ENCODE measurements at places on chromosomes 12 and 14.

DNA sequence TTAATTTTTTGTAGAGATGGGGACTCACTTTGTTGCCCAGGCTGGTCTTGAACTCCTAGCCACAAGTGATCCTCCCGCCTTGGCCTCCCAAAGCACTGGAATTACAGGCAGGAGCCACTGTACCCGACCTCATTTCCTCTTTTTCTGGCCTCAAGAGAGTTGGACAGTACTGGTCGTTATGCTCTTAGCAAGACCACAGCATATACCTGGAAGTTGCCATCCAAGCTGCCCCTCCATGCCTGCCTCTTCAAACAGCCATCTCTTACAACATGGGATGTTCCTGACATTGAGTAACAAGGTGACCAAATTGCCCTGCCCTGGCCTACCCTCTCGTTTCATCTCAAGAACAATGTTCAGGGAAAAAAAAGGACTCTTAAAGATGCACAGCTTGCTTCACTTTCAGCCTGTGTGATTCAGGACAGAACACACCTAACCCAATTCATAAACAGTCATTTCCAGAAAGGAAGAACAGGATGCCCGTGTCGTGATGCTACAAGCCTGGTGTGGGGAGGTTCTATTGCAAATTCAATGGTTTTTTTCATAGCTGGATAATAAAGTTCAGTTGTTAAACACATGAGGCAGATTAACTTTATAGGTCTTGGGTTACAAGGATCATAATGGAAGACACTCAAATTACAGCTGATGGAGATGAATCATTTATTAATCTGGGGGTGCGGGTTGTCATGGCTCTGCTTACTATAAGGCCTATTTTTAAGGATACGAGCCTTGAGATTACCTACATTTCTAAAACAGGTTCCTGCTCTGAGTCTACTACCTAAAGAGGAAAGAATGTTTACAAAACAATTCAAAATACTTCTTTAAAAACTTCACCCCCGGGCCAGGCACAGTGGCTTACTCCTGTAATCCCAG is 11.9 kb downstream of the GLTP start:
- DNase-seq = no peak

DNA sequence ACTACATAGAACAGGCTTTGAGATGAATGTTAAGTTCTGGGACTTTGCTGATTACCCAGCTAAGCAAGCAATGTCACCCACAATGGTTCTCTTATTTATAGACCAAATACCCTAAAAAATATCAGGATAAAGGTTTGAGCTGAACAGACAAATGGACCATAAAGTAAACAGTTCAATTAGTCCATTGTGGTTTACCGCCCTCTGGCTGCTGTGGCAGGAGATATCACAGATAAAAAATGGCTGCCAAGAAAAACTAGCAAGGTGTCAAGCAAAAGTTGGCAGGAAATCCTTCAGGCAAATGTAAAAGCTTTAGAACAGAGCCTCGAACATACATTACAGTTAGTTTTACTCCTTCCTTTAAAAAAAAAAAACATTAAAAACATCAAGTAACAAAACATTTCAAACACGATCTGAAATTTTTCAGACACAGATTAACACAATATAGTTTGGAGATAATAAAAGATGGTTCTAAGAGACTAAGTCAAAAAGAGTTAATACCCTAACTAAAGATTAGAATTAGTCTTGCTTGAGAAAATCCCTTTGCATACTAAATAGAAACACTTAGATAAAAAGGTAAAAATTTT is 41.3 kb downstream of the MED13L start:
- peak; percentile 12 for DNase-seq

- DNase-seq = no peak
Measured at GRCh38 chr14:35355981-35356841, 48.3 kb downstream of the NFKBIA start.

DNA sequence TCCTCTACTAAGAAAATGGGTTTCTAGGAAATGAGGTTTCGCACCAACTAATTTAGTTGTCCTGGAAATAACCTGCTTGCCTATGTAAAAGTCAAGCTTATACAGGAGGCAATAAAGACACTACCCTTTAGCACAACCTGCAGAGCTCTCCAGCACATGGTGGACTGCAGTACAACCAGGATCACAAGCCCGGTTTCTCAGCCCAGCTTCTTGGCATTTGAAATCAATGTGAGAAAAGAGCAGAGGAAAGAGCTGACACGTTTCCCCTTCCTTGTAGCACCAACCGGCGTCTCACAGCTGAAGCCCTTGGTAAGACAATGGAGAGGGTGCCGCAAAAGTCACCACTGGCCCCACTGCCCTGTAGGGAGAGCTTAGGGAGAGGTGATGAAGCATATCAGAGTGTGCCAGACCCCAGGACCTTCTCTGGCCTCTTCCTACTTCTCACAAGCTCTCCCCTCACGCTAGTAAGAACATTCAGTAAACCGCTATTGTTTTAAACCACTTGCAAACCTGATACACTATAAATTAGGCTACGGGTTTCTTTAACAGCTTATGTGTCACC is 8.6 kb downstream of the SPTLC2 start:
- DNase-seq = no peak

- DNase-seq = peak; percentile 97
Measured at GRCh38 chr12:27498149-27498548, 25.9 kb upstream of the PPFIBP1 start.

- DNase-seq = no peak
Measured at GRCh38 chr12:72286526-72286925, 14.4 kb downstream of the TRHDE start.

DNA sequence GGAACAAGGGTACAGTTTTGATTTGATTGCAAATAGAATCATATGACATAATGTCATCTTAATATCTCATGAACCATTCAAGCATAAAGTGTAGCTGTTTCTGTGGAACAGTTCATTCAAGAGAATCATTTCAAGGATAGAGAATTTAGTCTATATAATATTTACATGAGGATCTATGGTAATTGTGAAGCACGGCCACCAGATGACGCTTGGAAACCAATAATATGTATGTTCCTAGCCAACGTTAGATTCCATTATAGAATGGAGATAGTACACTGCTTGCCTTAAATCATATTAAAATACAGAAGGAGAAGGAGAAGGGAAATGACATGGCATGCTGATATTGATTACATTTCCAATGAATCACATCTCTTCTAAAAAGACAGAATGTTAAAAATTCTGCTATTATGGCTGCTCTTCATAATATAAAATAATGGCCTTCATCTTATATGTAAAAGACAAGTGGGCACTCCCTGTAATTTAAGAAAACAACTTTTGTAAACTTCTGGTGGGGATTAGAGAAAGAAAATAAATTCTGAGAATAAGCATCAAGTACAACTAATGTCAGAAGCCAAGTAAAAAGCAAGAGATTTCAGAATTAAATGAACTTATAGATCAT is 351.0 kb downstream of the NAV3 start:
- no peak for DNase-seq

DNA sequence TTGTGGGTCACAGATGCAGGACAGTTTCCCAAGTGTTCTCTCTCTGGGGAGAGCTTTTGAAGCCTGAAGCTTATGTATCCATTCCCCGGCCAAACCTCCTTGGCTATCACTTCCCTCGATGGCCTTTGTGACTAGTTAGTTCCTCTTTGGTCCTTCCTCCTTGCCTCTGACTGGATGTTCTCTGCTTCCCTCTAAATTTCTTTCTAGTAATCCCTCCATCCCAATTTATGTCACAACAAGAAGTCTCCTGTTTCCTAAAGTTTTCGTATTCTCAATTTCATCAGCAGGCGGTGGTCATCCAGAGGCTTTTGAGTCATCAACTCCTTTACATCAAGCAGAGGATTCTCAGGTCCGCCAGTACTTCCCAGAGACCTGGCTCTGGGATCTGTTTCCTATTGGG is 27.5 kb downstream of the A2ML1 start:
- DNase-seq = no peak

GRCh38 chr14:56339855-56340701 is 221.9 kb downstream of the PELI2 start:
- DNase-seq = peak; percentile 22

GRCh38 chr12:62802321-62802720 is 132.6 kb downstream of the PPM1H start:
- no peak for DNase-seq

- no peak for DNase-seq
Measured at GRCh38 chr12:68514807-68515411, 95.8 kb upstream of the RAP1B start.

DNA sequence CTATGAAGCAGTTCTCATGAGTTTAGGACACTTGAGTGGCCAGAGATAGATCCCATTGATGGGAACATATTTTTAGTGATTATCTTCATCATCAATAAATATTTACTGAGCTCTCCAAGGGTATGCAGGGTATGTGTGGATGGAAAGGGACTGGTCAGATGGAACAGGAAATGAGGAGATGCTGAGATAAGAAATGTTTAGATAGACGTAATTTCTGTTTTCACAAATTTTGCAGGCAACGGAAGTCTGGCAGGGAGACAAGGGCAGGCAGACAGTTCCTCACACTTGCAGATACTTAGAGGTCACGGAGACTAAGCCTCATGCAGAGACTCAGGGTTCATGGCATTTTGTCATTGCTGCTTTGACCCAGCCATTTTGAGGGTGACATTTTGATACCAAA is 24.3 kb downstream of the BCL2L14 start:
- no peak for DNase-seq

- no peak for DNase-seq
Measured at GRCh38 chr12:95736631-95737030, 53.9 kb downstream of the NTN4 start.

DNA sequence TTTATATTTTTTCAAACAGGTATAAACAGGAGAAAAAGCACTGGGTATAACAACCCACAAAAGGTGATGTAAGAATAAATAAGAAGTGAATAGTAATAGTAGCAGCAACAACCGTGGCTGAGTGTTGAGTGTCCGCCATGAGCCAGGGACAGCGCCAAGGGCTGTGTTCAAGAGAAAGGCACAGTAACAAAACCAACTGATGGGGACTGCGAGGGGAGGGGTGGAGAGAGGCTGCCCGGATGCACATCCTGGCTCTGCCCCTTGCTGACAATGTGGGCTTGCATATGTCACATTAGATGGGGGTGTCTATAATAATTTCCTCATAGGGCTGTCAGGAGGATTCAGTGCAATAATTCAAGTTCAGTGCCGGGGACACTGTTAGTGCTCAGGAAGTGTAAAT is 912.4 kb downstream of the VRK1 start:
- peak; percentile 36 for DNase-seq

- no peak for DNase-seq
Measured at GRCh38 chr14:49196327-49196726, 389.9 kb downstream of the RPS29 start.

GRCh38 chr12:77339610-77340009 is 274.2 kb upstream of the E2F7 start:
- DNase-seq = no peak

- no peak for DNase-seq
Measured at GRCh38 chr12:51388846-51389245, 2.4 kb downstream of the GALNT6 start.

GRCh38 chr14:89163031-89163636 is 253.9 kb downstream of the FOXN3 start:
- DNase-seq = no peak

DNA sequence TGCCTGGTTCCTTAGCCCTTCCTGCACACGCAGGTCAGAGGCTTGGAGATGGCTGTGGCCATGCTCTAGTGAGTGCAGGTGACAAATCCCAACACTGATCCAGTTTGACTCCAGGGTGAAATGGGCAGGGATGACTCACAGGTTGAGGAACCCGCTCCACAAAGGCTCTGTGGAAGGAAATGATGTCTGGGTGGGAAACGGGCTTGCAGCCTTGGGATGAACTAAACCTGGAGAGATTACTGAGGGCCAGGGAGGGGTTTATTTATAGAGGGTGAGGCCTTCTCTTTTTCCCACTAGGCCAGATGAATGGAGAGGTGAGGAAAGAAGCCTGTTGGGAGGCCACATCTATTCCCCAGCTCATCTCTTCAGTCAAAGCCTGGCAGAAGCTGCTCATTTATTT is 29.3 kb upstream of the EMP1 start:
- no peak for DNase-seq

GRCh38 chr14:57875985-57876384 is 10.1 kb upstream of the SLC35F4 start:
- no peak for DNase-seq

DNA sequence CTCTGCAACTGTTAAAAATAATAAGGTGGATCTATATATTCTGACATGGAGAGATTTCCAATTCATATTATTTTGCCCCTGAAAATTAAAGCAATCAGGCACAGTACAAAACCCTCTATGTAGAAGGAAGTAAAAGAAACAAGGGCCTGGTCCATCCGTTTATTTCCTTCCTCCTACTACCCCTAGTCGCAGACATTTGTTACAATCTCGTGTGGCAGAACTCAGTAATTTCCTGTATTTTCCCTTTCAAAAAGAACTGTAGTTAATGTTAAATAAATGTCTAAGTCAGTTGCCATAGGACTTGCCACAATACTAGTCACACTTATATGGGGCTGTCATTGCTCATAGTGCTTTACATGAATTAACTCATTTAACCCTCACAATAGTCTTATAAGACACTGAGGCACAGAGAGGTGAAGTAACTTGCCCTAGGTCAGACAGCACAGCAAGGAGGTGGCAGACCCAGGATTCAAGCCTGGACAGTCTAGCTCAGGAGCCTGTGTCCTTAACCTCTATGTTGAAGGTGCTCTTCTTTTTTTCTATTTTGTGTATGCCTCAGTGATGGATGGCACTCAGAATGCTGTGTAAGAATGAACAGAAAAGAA is 24.2 kb downstream of the NINJ2 start:
- no peak for DNase-seq

GRCh38 chr12:120249875-120250795 is 15.4 kb downstream of the PXN start:
- no peak for DNase-seq

DNA sequence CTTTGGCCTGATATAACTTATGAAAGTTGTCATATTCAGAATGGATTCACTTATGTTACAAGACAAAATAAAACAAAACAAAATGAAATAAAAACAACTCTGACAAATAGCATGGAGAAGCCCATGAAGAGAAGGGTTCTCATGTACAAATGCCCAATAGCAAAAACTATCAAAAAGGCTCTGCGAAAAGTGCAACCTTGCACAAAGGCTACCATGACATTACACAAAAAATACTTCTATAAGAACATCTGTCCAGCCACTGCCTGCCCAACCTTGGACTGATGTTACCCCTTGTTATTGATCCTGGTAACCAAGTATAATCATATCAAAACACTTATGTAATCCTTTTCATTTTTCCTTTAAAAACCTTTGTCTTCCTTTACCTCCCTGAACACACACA is 213.0 kb downstream of the ATP23 start:
- DNase-seq = no peak

DNA sequence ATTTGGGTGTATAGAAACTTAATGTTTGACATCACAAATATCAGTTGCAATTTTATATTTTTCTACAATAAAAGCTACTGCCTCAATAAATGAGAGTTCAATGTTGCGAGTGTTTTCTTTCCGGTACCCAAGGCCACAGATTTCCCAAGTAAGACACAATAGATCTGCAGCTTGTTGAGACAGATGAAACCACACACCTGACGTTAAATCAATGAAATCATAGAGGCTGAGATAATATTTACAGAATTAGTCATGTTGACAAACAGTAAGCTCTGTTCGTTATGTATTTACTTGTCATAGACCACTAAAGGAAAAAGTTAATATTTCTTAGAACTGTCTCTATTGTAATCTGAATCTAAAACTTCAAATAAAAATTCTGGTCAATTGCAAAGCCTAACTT is 49.2 kb upstream of the PTHLH start:
- DNase-seq = no peak
